ENCODE measurements at places on chromosomes 3 and 15.

- DNase-seq, result no peak
These were observed 125.7 kb downstream of the PDZRN3 start for GRCh38 chr3:73498764-73499622.

DNA sequence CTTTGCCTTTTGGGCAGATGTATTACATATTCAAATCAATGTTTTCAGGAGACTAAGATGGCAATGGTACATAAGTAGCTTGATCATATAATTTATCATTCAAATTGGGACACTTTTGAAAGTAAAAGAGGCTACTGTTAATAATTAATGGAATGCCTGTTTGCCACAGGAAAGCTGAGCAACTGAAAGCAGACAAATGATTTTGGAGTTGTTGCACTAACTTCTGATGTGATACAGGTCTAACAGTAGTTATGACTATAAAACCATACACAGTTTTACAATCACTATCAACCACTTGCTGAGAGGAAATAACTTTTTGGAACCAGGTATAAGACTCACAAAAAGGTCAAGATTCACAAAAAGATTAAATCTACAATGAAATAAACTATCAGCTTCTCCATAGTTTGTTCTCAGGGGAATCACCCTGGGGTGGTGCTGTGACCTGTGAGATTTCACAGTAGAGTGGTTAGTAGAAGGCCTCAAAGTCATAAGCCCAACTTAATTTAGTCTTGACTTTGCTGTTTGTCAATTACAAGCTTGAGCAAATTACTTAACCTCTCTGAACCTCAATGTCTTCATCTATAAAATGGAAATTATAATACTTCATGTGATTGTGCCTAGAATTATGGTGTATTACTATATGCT lies 42.7 kb downstream of the HHLA2 start:
- DNase-seq, result no peak

DNA sequence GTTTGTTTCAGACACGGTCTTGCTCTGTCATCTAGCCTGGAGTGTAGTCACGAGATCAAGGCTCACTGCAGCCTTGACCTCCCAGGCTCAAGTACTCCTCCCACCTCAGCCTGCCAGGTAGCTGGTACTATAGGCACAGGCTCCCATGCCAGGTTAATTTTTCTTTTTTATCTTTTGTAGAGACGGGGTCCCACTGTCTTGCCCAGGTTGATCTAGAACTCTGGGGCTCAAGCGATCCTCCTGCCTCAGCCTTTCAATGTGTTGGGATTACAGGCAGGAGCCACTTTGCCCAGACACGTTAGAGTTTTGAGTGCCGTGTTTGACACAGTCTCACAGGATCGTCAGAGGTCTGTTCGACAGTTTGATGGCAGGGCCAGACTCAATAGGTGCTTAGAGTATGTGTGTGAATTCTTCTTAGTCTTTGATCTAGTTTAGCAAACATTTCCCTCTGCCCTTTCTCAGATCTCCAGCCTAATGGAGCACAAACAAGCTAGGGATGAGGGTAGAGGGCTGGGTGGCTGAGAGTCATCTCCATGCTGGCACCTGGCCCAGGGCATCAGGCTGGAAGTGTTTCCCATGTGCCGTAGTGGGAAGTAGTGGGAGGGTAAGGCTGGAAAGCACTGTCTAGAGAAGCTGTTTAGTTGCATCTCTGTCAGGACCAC lies 66.1 kb upstream of the DLG1 start:
- DNase-seq, result no peak

DNA sequence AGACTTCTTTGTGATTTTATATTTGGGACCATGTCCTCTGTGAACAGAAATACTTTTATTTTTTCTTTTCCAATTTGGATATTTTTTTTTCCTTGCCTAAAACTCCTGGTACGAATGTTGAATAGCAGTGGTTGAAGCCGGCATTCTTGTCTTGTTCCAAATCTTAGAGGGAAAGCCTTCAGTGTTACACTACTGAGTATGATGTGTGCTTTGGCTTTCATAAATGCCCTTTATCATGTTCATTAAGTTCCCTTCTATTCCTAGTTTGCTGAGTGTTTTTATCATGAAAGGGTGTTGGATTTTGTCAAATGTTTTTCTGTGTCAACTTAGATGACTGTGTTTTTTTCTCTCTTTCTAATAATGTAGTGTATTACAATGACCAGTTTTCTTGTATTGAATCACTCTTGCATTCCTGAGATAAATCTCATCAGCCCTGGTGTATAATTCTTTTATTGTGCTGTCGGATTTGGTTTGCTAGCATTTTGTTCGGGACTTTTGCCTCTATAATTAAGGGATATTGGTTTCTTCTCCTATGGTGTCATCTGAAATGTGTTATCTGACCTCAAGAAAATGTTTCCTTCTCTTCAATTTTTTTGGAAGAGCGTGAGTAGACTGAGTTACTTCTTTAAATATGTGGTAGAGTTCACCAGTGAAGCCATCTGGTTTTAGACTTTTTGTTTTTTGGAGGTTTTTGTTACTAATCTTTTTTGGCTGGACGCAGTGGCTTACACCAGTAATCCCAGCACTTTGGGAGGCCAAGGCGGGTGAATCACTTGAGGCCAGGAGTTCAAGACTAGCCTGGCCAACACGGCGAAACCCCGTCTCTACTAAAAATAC lies 33.3 kb downstream of the MAP1A start:
- no peak for DNase-seq

DNA sequence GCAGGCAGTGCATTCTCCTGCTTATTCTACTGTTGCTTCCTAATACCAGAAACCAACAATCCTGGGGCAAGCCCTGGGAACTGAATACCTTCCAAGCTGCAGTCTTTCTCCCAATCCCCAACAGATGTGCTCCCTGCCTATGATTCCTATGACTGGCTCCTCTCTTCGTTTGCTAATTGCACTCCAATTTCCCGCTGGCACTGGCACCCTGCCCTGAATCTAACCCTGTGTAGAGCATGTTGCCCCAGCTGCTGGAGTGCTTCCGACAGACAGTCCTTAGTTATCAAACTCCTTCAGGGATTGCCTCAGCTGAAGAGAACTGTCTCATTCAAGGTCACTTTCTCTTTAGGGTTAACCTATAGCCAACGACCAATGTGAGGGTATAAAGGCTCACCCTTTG lies 214.1 kb downstream of the NECTIN3 start:
- no peak for DNase-seq

- no peak for DNase-seq
These were observed 388.2 kb upstream of the RGMA start for GRCh38 chr15:93477188-93477587.

DNA sequence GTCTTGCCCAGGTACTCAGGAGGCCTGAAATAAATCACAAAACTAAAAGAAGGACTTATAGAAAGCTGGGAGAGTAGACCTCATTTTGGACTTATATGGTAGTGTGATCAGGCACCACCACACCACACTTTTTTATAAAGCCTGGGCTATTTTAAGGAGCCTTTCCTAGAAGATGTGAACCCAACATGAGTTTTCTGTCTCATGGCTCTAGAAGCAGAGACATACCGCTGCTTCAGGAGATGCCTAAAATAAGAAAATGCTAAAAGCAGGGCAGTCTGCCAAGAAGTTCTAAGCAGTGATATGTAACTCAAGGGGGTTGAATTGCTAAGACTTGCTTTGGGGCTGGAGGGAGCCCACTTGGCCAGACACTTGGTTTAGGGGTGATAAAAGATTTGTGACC lies 49.6 kb downstream of the SUMF1 start:
- DNase-seq, result no peak

All from stimulated activated naive CD4-positive, alpha-beta T cell treated with Interleukin-2 at 50 U/mL for 16 hours (primary cell).